ENCODE measurements at places on chromosomes 5 and 9. TPM values are rescaled to one million over a fixed set of nuclear protein-coding genes. Genes with fewer than 3 reads are reported as not detected.

Gene GGTA1
- total RNA-seq, result 11.1 TPM

Gene KIF4B
- 0.33 TPM for total RNA-seq

Gene IFNB1
- not detected for total RNA-seq

Gene ISOC1
- 10.7 TPM for total RNA-seq

Gene PCDHGA10
- total RNA-seq, result 5.2 TPM

Gene CBY3
- 0.09 TPM for total RNA-seq

Gene RFX3
- total RNA-seq, result 8.2 TPM

Gene CDC20B
- under 0.01 TPM for total RNA-seq

Gene TMEM232
- 1.0 TPM for total RNA-seq

Gene SPOCK1
- 0.52 TPM for total RNA-seq

Gene TICAM2
- 0.43 TPM for total RNA-seq

Gene OR1B1
- 0.33 TPM for total RNA-seq

Gene FRMPD1
- total RNA-seq, result under 0.01 TPM

Gene NTNG2
- total RNA-seq, result 0.60 TPM

Gene AHRR
- 2.0 TPM for total RNA-seq

Gene EGR1
- total RNA-seq, result 3.4 TPM

Gene LHX3
- not detected for total RNA-seq

Gene FBP2
- not detected for total RNA-seq

Gene PCYOX1L
- 11.1 TPM for total RNA-seq

Gene ZBTB26
- 2.9 TPM for total RNA-seq

Gene ZNF189
- 40.5 TPM for total RNA-seq

Gene LCN15
- total RNA-seq, result not detected

Gene TSSK1B
- not detected for total RNA-seq

Gene RAB3C
- total RNA-seq, result 0.09 TPM

Gene TMEM8B
- 0.17 TPM for total RNA-seq

Gene FLT4
- 533 TPM for total RNA-seq

Gene NEUROG1
- not detected for total RNA-seq

Gene OR1J2
- not detected for total RNA-seq

Gene PLAC8L1
- not detected for total RNA-seq

Gene CACNA1B
- 0.09 TPM for total RNA-seq

Gene GRM6
- not detected for total RNA-seq

Gene TPPP
- total RNA-seq, result 0.11 TPM

Gene SLC45A2
- 0.11 TPM for total RNA-seq

Gene PHF24
- total RNA-seq, result not detected

Gene TMC1
- total RNA-seq, result 0.22 TPM
